ENCODE measurements at places on chromosomes 2 and 18. TPM values are rescaled to one million over a fixed set of nuclear protein-coding genes. Genes with fewer than 3 reads are reported as not detected.

SLC4A5 gene
- 9.7 TPM for total RNA-seq

PXDN gene
- total RNA-seq, result 1.4 TPM

CTNNA2 gene
- not detected for total RNA-seq

KRTCAP3 gene
- 16.5 TPM for total RNA-seq

SLC30A3 gene
- total RNA-seq, result not detected

CPLX4 gene
- total RNA-seq, result not detected

CHRNA1 gene
- total RNA-seq, result 0.20 TPM

IL1A gene
- not detected for total RNA-seq

DAPL1 gene
- not detected for total RNA-seq

KCNE4 gene
- total RNA-seq, result not detected

ANKRD30B gene
- total RNA-seq, result not detected

MAB21L4 gene
- not detected for total RNA-seq

GRHL1 gene
- total RNA-seq, result 0.76 TPM

ANKRD62 gene
- not detected for total RNA-seq

SCN9A gene
- total RNA-seq, result not detected

FAM237A gene
- not detected for total RNA-seq

NXPH2 gene
- total RNA-seq, result not detected

CRYBA2 gene
- not detected for total RNA-seq

GRCh38 chr2:218807626-218808025 lies 24.0 kb downstream of the PRKAG3 start:
- no peak overlapping the region for H3K4me3 ChIP-seq
- no peak overlapping the region for H3K27ac ChIP-seq
- no peaks in the 10 kb centered on the region for H3K36me3 ChIP-seq
- no peak for DNase-seq
- no peaks in the 10 kb centered on the region for H3K4me1 ChIP-seq

DNA sequence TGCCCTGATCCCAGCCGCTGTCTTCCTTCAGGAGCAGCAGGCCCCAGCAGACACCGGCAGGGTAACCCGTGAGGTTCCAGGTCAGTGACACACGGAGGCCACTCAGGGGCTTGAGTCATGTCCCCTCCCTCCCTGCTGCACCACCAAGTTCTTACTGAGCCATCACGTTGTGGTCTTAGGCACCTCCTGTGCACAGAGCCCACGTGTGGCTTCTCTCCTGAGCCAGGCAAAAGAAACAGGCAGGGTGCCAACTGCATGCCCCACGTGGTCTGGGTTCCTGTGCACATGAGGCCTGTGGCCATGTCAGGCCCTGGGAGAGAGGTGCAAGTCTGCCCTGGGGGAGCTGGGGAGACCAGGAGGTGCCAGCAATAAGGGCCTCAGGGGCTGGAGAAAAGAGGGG lies 264.8 kb downstream of the KLHL29 start:
- no peak overlapping the region for H3K4me3 ChIP-seq
- no peaks in the 10 kb centered on the region for H3K4me1 ChIP-seq
- no peaks in the 10 kb centered on the region for H3K27me3 ChIP-seq

DNA sequence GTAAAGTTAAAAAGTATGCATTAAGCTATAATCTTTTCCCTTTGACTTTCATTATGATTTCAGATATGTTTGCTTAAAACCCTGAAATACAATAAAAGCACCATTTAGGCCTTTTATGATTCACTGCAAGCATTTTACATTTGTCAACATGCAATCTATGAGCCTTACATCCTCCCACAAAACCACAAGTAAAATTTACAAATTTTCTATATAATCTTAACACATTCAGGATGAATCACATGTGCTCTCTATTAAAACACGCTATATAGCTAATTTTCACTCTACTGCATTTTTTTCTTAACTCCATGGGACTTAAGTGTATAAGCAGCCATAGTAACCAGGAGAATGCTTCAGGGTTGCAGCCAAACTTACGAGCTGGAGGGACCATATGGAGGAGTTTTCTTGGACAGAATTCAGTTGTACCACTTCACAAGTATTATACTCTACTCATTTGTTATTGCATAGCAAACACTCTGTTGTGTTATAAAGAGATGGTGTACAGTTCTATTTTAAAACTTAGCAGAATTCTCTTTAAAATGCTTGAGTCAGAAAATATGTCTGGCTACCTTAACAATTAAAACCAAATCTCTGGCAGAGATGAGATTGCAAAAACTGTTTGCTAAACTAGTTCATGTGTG lies 293.2 kb downstream of the ALK start:
- no peak overlapping the region for H3K27ac ChIP-seq
- DNase-seq, result no peak
- no peaks in the 10 kb centered on the region for H3K4me1 ChIP-seq
- H3K4me3 ChIP-seq, result no peak overlapping the region
- H3K27me3 ChIP-seq, result no peaks in the 10 kb centered on the region

- H3K36me3 ChIP-seq, result no peaks in the 10 kb centered on the region
- no peak overlapping the region for H3K4me3 ChIP-seq
- DNase-seq, result no peak
- H3K27me3 ChIP-seq, result no peaks in the 10 kb centered on the region
- H3K27ac ChIP-seq, result no peak overlapping the region
Observed at GRCh38 chr2:164257742-164258141, 363.5 kb downstream of the GRB14 start.

DNA sequence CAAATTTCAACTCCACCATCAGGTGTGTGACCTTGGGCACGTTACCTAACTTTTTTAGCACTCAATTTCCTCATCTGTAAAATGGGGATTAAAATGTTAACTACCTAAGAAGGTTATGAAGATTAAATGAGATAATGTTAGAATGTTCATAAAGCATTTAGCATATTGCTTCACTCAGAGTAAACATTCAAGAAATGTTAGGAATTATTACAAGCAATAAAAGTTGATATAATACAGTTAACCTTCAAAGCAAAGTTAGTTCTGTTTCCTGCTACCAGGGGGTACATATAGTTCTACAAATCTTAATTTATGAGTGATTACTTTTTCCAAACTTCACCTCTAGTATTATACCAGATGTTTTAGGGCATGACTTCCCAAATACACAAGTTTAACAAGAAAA lies 254.2 kb downstream of the PDE11A start:
- no peak overlapping the region for H3K4me3 ChIP-seq
- DNase-seq, result no peak
- H3K27ac ChIP-seq, result no peak overlapping the region
- no peaks in the 10 kb centered on the region for H3K36me3 ChIP-seq
- no peaks in the 10 kb centered on the region for H3K27me3 ChIP-seq

DNA sequence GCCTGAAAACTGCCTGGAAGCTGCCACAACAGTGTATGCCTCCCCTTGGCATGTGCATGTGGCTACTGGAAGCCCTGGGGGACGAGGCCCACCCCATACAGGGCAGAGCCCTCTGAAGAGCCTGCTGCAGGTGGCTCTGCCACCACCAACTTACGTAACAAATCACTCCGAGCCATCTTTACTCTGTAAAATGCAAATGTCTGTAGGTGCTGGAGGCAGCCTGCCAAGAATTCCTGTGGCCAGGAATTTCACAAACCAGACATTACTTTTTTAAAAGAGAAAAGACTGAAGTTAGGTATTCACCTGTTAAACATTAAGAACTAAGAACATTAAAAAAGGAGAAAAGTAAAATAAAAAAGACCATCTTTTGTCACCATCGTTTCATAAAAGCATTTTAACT lies 106.3 kb downstream of the GPR39 start:
- DNase-seq, result no peak
- H3K27ac ChIP-seq, result no peak overlapping the region
- H3K4me3 ChIP-seq, result no peak overlapping the region
- peaks cover 3% of the 10 kb centered on the region for H3K27me3 ChIP-seq
- H3K36me3 ChIP-seq, result no peaks in the 10 kb centered on the region

GRCh38 chr2:177501186-177501585 lies 108.6 kb downstream of the AGPS start:
- peaks cover 15% of the 10 kb centered on the region for H3K36me3 ChIP-seq
- no peak overlapping the region for H3K4me3 ChIP-seq
- H3K27me3 ChIP-seq, result no peaks in the 10 kb centered on the region
- DNase-seq, result no peak

GRCh38 chr2:197128126-197128525 lies 182.5 kb downstream of the ANKRD44 start:
- H3K27ac ChIP-seq, result no peak overlapping the region
- peaks cover 45% of the 10 kb centered on the region for H3K36me3 ChIP-seq
- no peaks in the 10 kb centered on the region for H3K27me3 ChIP-seq
- H3K4me1 ChIP-seq, result peaks cover 58% of the 10 kb centered on the region

DNA sequence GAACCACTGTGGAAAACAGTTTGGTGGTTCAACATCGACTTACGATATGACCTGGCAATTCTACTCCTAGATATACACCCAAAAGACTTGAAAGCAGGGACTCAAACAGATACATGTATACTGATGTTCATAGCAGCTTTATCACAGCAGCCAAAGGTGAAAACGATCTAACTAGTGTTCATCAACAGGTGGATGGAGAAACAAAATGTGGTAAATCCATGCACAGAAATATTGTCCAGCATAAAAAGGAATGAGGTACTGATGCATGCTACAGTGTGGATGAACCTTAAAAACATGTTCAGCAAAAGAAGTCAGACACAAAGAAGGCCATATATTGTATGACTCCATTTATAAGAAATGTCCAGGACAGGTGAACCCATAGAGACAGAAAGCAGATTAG lies 36.3 kb downstream of the MRO start:
- no peak overlapping the region for H3K4me3 ChIP-seq
- H3K27me3 ChIP-seq, result no peaks in the 10 kb centered on the region
- H3K36me3 ChIP-seq, result no peaks in the 10 kb centered on the region
- H3K27ac ChIP-seq, result no peak overlapping the region

- H3K27ac ChIP-seq, result peak overlapping the region; percentile 51
- no peaks in the 10 kb centered on the region for H3K36me3 ChIP-seq
- peak overlapping the region; percentile 63 for H3K4me3 ChIP-seq
- DNase-seq, result no peak
Observed at GRCh38 chr2:216081012-216081411, 597 bp downstream of the PECR start.

DNA sequence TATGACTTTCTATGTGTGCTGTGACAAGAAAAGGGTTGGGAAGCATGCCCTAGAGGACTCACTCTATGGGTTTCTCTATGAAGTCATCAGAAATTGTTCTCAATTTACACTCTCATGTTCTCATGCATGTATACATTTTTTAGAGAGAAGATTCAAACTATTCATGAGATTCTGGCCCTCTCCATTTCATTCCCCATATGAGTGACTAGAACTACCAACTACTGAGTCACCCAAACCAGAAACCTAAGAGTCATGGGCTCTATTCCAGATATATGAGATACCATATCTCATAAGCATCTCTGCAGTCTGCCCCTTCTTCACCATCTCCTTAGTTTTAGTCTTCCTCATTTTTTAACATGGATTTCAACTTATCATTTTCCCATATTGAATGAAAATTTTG lies 87.7 kb downstream of the EXOC6B start:
- H3K27me3 ChIP-seq, result no peaks in the 10 kb centered on the region
- no peak overlapping the region for H3K4me3 ChIP-seq
- no peak overlapping the region for H3K27ac ChIP-seq
- H3K4me1 ChIP-seq, result no peaks in the 10 kb centered on the region

- no peak for DNase-seq
- peaks cover 8% of the 10 kb centered on the region for H3K4me1 ChIP-seq
- H3K27me3 ChIP-seq, result no peaks in the 10 kb centered on the region
- no peaks in the 10 kb centered on the region for H3K36me3 ChIP-seq
Observed at GRCh38 chr2:148108385-148108784, 87.5 kb downstream of the MBD5 start.

- no peak overlapping the region for H3K27ac ChIP-seq
- H3K36me3 ChIP-seq, result no peaks in the 10 kb centered on the region
- H3K4me3 ChIP-seq, result no peak overlapping the region
- no peaks in the 10 kb centered on the region for H3K27me3 ChIP-seq
Observed at GRCh38 chr2:126912201-126912600, 13.5 kb downstream of the TEX51 start.

DNA sequence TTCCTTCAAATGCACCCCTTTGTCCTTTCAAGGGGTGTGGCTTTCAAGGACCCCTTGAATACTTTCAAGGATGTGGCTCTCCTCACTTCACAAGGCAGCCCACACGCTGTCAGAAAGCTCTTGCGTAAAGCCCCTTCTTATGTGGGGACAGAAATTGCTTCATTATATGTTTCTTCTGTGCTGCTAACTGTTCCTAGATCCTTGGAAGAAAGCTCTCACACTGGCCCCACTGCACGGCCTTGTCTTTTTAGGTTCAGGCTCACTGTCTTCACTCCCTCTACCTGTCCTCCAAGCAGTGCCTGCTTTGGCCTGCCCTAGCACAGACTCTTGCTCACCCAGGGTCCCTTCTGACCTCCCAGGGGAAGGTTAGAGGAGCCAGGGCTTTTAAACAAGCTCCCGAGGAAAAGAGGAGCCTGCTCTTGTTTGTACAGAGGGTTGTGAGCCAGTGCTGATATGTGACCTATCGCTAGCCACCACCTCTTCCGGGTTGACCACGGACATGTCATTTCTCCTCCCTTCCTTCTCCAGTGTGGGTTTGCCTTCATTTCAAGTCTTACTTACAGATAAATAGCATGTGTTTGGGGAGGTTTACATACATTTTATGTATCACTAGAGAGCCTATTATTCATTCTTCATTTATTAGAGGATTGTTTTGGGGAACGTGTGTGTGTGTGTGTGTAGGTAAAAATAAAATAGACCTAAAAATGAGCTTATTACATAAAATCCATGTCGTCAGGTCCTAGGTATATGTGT lies 94.7 kb downstream of the RTN4 start:
- H3K27ac ChIP-seq, result no peak overlapping the region
- no peaks in the 10 kb centered on the region for H3K27me3 ChIP-seq
- H3K36me3 ChIP-seq, result peaks cover 7% of the 10 kb centered on the region
- H3K4me3 ChIP-seq, result no peak overlapping the region

DNA sequence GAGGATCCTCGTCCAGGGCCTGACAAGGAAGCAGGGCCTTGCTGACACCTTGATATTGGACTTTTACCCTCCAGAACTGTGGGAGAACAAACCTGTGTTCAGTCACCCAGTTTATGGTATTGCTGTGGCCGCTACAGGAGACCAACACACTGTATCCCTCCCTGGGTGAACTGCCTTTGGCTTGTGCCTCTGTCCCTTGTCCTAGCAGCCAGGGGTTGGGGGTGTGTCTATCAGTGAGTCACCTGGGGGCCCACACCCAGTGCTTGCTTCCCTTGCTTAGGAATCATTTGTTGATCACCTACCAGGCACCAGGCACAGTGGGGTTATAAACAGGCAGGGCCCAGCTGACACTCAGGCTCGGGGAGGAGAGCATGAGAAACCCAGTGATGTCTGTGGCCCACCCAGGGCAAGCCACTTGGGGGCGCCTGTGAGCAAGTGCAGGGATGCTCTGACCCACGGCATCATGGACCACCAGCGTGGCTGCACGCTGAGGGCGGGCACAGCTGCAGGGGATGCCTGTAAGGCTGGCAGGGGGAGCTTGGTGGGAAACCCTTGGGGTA lies 17.1 kb downstream of the TMEM185B start:
- no peaks in the 10 kb centered on the region for H3K27me3 ChIP-seq
- no peak overlapping the region for H3K27ac ChIP-seq
- peak; percentile 26 for DNase-seq
- no peaks in the 10 kb centered on the region for H3K36me3 ChIP-seq
- peaks cover 7% of the 10 kb centered on the region for H3K4me1 ChIP-seq
- no peak overlapping the region for H3K4me3 ChIP-seq

GRCh38 chr2:22276696-22277095 lies 1108.3 kb upstream of the KLHL29 start:
- H3K36me3 ChIP-seq, result no peaks in the 10 kb centered on the region
- H3K27ac ChIP-seq, result no peak overlapping the region
- no peaks in the 10 kb centered on the region for H3K27me3 ChIP-seq

- peaks cover 4% of the 10 kb centered on the region for H3K4me1 ChIP-seq
- DNase-seq, result no peak
- H3K27ac ChIP-seq, result no peak overlapping the region
- H3K36me3 ChIP-seq, result no peaks in the 10 kb centered on the region
- no peaks in the 10 kb centered on the region for H3K27me3 ChIP-seq
Observed at GRCh38 chr2:6924101-6924923, 7.1 kb downstream of the RNF144A start.

GRCh38 chr18:24115628-24116027 lies 23.2 kb upstream of the CABYR start:
- H3K4me1 ChIP-seq, result peaks cover 7% of the 10 kb centered on the region
- no peak overlapping the region for H3K4me3 ChIP-seq
- peaks cover 2% of the 10 kb centered on the region for H3K36me3 ChIP-seq
- H3K27ac ChIP-seq, result no peak overlapping the region
